Bronchial epithelial cell (primary cell): ENCODE measurements at places on chromosomes 7 and 10.

DNA sequence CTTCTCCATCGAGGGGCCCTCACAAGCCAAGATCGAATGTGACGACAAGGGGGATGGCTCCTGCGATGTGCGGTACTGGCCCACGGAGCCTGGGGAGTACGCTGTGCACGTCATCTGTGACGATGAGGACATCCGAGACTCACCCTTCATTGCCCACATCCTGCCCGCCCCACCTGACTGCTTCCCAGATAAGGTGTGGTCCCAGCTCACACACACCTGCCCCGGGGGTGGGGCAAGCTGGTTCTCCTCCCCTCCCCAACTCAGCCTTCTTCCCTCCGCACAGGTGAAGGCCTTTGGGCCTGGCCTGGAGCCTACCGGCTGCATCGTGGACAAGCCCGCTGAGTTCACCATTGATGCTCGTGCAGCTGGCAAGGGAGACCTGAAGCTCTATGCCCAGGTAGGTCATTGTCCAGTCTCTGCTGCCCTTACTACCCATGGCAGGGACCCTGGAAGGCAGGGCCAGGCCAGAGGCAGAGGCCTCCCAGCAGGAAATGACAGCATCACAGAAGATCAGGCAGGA is 11.0 kb downstream of the FLNC start:
- no peak for DNase-seq

DNA sequence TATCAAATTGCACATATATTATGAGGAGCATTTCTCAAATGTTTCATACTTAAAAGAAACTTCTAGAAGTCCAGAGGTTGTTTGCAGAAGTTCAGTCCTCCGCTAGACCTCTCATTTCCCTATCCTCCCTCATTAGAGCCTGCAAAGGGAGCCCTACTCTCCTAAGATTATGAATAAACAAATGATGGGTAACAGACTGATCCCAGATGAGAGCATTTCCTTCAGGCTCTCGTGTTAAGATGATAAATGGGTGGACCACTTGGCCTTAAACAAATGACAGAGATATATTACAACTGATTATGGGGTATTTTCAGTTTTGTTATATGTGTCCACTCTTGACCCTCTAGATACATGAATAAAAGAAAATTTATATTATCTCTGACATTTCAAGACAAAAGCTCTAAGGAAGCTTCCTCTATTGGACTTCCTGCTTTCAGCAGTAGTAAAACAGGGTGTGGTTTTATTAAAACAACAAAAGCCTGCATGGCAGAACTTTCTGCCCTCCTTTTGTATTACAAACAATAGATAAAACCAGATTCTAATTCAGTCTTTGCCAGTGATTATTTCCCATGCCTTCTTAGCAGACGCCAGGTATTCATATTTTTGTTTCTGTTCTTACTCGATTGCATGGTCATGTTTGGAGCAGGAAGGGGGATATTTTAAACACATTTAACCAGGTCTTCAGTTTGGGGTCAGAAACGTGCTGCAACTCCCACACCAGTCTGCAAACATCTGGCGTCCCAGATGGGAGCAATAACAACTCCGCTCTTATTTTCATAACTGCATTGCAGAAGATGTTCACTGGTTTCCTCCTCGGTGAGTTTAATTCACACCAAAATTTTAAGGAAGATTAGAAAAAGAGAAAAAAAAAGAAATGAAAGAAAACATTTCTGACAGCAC is 52.4 kb upstream of the FAM204A start:
- no peak for DNase-seq

DNA sequence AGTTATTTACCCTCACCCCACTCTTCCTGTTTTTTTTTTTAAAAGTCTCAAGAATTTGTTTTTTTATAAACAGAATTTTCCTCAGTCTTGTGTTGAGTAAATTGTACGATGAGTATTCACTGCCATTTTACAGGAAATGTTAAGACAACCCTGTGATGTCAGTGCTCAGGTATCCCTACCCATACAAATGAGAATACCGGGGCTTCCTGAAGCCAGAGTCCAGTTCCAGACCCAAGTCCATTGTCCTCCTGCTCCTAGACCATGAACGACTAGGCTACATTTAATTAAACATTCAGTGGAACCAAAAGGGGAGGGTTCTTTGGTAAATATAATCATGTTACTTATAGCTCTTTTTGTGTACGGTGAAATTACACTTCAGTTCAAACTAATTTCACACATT is 79.2 kb downstream of the GNAI1 start:
- DNase-seq, result no peak

DNA sequence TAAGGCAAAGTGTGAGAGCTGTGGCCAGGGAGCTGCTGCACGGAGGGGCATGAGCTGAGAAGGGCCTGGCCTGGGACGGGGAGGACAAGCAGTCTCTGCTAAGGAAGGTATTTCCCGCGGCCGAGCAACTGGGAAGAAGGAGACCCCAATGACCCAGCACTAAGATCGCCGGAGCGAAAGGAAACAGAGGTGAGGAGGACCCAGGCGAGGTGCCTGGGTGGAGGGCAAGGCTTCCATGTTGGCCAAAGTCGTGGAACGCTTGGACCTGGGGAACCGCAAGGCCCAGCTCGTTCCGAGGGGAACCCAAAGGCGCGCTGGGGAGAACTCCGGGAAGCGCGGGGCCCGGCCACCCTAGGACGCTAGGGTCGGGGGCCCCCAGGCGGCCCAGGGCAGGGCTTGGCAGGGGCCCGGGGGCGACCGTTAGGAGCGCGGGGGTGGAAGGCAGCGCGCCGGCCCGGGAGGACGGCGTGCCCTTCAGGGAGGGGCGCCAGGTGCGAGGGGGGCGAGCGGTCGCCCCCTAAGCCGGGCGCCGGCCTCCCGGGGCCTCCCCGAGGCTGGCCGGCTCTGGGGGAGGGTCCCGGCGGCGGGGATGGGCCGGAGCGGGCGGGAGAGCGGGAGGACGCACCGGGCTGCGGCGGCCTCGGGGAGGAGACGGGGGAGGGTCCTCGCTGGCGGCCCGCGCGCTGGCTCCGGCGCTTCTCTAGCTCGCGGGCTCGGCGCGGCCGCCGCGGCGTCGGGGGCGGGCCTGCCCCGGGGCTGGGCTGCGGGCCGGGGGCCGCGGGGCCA is 545 bp downstream of the GIGYF1 start:
- DNase-seq, result no peak

- no peak for DNase-seq
Observed at GRCh38 chr10:53422223-53422888, 649.8 kb upstream of the MBL2 start.

DNA sequence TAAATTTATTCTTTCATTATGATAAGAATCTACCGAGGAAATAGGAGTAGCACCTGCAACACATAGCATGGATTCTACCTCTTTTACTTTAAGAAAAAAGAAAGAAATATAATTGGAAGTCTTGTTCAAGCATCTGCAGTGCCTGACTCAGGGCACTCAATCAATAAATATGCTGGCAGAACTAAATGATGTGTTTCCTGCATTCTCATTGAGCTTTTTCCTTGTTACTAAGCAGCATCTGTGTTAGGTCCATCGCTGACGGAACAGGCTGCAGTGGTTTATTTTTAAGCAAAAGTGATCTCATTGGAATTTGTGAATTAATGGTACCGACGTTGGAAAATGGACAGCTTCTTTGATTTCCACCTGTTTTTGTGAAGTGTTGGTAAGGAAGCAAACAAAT is 417.5 kb downstream of the DPP6 start:
- DNase-seq, result no peak

- no peak for DNase-seq
Observed at GRCh38 chr7:2104716-2105115, 128.0 kb downstream of the MAD1L1 start.

GRCh38 chr7:791519-791918 is 40.8 kb upstream of the SUN1 start:
- DNase-seq, result no peak

- no peak for DNase-seq
Observed at GRCh38 chr7:114419441-114420272, 5.0 kb downstream of the FOXP2 start.

DNA sequence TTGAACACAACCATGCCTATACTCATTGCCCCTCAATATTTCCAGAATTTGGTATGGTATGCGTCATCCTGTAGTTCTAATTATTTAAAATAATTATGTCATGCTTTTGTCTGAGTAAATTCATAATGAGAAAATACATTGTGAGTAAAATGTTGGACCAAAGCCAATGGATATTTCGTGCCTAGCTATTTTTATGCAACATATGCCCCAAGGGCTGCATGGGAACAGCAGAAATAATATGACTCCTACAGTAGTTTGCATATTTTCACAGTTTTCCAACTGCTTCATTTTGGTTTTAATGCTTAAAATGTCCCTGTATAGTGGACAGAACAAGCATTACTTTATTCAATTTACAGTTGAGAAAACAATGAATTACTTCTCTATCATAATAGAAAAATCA is 1115.6 kb upstream of the GHITM start:
- peak; percentile 37 for DNase-seq

- no peak for DNase-seq
Observed at GRCh38 chr10:95406651-95407280, 116.0 kb upstream of the PDLIM1 start.

DNA sequence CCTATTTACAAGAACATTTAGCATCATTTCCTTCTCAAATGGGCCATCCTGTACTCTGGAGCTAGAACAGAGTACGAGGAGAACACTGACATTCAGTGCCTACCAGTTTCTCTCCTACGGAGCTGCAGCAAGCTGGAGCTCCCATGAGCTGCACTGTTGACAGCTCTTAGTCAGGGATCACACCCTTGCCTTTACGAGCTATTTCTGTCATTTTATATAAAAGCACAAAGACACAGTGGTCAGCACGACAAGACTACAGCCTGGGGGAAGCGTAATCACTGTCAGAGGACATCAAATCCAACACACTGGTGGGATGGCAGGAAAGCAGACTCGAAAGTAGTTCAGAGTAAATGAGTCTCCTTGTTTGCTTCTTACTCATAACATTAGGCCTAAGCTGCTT is 2.7 kb downstream of the CDCA7L start:
- DNase-seq, result no peak

DNA sequence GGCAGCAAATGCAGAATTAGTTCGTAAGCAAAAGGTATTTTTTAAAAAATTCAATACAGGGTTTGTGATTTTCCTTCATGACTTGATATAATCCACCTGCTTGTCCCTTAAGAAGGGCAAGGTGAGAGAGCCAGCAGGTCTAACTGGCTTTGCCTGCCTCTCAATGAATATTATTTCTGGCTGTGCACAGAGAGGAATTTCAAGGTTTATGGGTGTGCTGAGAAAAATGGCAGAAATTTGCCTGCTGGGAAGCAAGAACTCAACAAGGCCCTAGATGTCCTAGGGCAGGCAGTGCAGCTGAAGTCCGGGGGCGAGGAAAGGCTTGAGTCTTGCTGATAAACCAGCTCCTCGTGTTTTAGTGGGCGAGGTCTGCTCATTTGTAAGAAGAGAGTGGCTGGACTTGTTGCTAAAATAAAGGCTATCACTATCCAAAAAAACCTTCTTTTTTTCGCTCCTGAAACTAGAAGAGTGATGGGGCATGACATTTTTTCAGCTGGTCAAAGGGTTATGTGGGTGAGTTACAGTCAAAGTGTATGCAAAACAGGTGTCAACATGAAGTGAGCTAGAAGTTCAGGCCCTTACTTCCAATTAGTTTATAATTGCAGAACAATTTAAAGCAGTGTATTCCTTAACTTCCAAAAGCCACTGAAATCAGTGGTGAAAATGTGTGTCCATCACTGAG is 385.8 kb upstream of the KLF6 start:
- peak; percentile 22 for DNase-seq

DNA sequence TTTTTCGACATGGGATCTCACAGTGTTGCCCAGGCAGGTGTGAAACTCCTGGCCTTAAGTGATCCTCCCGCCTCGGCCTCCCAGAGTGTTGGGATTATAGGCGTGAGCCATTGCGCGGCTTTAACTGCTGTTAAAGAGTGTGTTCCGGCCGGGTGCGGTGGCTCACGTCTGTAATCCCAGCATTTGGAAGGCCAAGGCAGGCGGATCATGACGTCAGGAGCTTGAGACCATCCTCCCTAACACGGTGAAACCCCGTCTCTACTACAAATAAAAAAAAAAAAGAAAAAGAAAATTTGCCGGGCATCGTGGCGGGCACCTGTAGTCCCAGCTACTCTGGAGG is 1.1 kb downstream of the RABGEF1 start:
- no peak for DNase-seq
